ENCODE measurements at places on chromosomes 5 and 9.

DNA sequence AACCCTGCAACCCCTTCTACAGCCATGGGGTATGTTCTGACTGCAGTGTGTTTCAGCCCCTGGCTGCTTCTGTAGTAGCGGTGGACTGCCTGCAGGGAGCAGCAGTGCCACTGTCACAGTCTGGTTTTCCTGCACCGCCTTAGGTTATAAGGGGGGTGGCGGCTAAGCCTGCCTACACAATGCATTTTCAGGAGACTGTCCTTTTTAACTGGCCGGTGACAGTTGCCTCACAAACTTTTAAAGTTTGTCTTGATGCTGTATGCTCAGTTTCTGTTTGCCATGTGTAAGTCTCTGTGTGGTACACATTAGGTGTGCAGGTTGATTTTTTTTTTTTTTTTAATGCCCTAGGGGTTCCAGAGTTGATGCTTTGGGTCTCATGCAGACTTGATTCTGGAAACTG, 53.0 kb downstream of the NUP214 start:
- peak; percentile 80 for DNase-seq

DNA sequence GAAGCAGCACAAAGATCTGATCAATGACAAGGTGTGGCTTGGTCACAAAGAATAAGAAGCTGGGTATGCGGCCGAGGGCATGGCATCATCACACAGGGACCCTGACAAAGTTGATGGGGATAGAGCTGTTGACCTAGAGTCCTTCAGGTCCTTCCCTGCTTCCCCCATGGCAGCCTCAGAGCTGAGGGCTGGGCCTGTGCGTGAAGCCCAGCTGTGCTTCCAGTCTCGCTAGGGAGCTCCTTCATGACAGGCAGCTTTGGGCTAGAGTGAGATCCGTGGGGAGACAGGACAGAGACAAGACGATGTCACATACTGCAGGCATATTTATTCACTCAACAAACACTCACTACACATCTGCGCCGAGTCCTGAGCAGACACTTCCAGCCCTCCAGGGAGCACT, 56.4 kb upstream of the NEURL1B start:
- no peak for DNase-seq

DNA sequence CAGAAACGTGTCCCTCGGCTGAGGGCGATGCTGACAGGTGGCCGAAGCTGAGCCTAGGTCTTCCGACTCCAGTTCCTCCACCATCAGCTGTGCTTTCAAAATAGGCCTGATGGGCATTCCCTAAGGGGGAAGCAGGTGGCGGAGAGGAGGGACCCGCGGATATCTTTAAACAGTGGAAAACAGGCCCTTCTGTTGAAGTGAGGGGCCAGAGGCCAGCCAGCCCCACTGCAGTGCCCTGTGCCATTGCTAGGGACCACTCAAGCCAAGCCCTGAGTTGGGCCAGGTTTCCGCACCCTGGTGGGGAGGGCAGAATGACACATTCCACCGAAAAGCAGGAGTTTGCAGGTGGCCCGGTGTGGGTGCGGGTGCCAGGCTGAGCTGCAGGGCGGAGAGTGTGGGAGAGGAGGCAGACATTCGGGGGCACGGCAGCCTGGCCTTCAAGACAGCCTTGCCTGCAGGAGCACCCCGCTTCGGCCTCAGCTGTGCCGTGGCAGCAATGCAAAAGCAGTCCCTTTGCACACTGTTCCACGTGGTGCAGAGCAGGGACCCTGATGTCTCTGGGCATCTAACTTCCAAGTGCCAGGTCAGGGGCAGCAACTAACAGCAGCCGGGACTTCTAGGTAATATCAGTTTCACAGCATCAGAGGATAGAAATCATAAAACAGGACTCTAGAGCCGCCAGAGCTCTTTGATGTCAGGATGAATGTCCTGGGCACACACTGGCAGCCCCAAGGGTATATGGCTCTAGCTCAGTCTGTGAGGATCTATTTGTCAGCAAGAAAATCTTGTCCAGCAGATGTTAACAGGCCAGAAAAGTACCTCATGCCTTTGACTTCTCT, 17.2 kb downstream of the HNRNPH1 start:
- DNase-seq, result no peak

DNA sequence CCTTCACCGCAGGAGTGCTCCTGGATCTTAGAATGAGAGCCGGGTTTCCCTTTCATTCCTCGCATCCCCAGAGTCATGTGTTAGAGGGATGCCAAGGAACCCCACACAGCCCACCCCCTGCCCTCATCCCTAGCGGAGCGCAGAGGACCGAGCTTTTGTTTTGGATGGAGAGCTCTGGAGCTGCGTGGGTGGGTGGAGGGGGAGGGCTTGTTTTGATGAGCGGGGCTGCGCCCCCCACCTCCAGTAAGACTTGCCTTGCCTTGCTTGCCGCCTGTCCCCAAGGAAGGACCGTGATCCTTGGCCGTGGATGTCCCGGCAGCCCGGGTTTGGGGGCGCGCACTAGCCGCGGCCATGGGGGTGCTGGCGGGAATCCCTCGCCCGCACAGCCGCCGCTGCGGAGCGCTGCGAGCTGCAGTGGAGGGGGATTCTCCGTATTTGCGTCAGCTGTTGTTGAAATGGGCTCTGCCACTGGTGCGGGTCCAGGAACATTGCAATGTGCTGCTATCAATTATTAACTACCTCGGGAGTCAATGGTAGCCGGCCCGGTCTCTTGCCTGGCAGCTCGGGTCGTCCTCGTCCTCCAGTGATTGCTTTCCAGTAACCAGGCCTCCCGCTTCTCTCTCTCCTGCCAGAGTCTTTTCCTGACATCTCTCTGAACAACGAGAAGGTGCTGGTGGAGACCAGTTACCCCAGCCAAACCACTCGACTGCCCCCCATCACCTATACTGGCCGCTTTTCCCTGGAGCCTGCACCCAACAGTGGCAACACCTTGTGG, 1.0 kb downstream of the EGR1 start:
- DNase-seq, result no peak

GRCh38 chr5:109412981-109413402, 3.2 kb upstream of the PJA2 start:
- no peak for DNase-seq

GRCh38 chr5:371811-372555, 50.5 kb downstream of the AHRR start:
- DNase-seq, result no peak

GRCh38 chr5:168992687-168993086, 308.3 kb downstream of the SLIT3 start:
- no peak for DNase-seq

- no peak for DNase-seq
These were observed 97.5 kb downstream of the PIP5K1B start for GRCh38 chr9:68802525-68803015.

DNA sequence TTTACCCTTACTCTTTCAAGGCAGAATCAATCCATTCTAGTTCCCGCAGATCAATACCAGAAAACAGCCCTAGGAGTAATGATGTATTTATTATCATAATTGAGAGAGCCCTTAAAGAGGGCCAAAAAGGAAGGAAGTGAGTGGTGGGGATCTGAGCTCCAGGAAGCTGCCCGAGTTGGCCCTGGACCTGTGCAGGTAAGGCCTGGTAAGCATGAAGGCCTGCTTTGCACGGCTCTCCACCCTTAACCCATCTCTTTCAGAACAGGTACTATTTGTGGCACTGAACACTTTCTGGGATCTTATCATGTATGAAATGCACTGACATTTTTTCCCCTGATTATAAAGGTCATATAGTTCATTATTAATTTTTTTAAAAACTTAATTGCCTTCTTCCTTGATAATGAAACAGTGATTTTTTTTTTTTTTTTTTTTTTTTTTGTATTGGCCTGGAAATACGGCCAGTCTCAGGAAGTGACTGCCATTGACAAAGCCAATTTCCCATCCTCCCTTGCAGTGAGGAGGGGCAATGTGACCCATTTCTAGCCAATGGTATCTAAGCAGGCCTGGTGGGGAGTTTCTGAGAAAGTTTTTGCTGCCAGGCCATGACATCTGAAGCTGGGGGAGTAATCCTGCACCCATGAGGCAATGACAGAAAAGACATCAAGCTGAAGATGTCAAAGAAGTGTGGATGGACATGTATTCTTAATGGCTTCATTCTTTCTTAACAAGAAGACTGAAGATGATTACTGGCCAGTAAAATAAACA, 6.3 kb upstream of the MVB12B start:
- DNase-seq, result no peak

DNA sequence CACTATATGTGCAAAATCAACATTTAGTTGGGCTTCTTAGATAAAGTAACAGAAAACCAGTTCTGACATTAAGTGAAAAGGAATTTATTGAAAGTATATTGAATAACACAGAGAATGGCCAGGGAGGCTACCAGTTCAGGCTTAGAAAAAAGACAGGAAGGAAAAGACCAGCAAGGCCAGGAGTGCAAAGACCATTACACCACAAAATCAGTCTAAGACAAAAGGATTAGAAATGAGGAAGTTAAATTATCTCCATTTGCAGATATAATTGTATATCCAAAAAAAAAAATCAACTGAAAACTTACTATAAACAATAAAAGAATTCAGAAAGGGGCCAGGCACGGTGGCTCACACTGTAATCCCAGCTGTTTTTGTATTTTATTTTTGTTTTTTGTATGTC, 4.8 kb upstream of the TEX10 start:
- DNase-seq, result no peak

DNA sequence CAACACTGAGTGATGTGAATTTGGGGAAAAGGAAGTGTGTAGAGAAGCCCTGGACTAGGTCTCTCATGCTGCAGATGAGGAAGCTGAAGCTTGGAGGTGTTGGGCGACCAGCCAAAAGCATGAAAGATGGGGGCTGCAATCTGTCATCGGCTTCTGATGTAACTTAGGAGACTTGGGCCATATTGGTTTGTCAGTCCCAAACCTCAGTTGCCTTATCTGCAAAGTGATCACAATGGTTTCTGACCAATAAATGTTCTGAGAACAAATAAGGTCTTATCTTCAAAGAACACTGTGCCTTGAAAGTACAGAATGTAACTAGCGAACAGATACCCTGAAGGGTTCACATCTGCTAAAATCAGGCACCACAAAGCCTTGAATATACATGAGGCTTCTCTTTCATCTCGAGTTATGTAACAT, 198.4 kb upstream of the NR3C1 start:
- no peak for DNase-seq

- no peak for DNase-seq
These were observed 57.1 kb upstream of the FSTL4 start for GRCh38 chr5:133669472-133669871.

GRCh38 chr5:123007182-123007581, 29.3 kb downstream of the PPIC start:
- no peak for DNase-seq

GRCh38 chr5:134139377-134139851, 24.9 kb downstream of the TCF7 start:
- DNase-seq, result no peak

- DNase-seq, result no peak
These were observed 167.5 kb downstream of the DAB2IP start for GRCh38 chr9:121818841-121819427.

- no peak for DNase-seq
These were observed 18.7 kb downstream of the CRHBP start for GRCh38 chr5:76971511-76971910.

DNA sequence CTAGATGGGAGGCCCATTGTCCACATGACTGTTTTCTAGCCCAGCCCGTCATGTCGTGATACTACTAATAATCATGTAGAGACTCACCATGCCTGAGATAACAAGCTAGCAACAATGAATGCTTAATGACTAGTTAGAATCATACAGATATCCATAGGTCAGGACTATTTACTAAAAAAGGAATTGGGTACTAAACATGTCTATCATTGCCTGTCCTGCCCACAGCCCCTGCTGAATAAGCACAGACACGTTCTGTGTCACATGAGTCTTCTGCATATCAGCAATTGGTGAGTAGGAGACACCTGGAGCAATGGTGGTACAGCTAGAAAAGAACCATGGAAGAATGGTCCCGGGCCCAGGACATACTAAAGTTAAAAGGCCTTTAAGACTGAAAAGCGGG, 18.0 kb downstream of the FRRS1L start:
- DNase-seq, result no peak

DNA sequence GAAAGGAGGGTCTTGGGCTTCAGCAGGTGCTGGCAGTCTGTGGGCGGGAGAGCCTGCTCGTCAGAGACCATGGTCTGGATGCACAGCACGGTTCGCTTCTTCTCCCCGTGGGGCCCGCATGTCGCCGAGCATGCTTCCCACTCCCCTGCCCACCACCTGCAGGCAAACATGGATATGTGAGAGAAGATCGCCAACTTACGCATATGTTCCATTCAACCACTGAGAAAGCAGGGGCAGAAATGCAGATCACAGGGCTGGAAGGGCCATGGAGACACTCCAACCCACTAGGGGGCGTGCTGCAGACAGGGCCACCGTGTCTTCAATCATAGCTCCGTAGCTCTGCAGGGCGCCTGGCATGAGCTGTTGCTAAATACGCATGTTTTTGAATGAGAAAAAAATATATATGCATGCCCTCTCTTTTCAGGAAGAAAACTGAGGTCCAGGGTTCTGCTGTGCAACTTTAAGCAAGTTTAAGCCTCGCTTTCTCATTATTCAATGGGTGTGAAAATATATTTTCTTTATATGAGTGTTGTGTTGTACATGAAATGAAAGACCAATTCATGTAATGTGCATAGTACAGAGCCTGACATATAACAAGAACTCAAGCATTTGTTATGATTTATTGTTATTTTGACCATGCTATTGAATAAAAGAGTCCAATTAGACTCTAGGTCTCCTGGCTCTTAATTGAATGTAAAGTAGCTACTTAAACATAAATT, 148.0 kb downstream of the TARS1 start:
- peak; percentile 25 for DNase-seq

Data from CD4-positive, alpha-beta T cell treated with Interleukin-6 for 4 hours (primary cell).